ENCODE measurements at places on chromosomes 2 and 18.

DNA sequence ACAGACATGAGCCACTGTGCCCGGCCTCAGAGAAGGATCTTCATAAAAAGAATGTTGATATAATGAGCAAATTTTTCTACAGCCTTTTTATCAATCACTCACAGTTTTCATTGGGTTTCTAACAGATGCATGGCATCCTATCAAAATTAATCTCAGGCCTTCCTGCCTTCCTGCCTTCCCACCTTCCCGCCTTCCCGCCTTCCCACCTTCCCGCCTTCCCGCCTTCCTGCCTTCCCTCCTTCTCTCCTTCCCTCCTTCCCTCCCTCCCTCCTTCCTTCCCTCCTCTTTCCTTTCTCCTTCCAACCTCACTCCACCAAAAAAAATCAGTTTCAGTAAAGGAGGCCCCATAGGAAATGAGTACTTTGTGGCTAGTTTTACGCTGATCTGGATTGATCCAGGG lies 48.4 kb downstream of the CARF start:
- DNase-seq: no peak

DNA sequence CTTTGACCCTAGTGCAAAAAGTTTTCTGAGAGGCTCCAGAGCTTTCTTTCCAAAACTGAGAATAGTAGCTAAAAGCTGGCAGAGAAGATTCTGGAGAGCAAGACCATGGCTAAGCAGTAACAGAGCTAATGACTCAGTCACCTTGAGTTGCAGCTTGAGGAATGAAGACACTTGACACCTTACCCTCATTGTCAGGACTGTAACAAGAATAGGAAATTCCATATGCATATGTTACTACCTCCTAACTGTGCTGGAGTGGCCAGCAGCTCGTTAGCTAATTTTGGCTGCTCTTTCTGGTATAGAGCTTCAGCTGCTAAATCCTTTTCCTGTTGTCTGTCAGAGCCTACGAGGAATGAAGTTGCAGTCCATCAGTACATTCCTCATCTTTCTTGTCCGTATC lies 68.6 kb upstream of the LHCGR start:
- DNase-seq: no peak

DNA sequence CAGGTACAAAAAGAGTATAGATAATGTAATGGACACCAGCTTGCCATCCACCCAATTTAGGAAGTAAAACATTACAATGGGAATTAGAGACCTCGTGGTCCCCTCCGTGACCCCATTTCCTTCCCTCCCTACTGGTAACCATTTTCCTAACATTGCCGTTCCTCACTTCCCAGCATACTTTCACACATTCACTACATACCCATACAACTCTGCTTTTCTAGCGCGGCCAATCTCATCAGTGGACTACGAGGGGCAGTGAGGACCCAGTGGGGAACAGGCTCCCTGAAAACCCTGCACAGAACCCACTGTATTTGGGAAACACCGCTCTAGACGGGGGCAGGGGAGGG lies 1.1 kb downstream of the ENOSF1 start:
- DNase-seq: no peak

GRCh38 chr2:70816726-70817125 lies 3.7 kb downstream of the CLEC4F start:
- no peak for DNase-seq

GRCh38 chr2:233101816-233102215 lies 41.7 kb downstream of the INPP5D start:
- DNase-seq: no peak

GRCh38 chr2:26597197-26597596 lies 44.0 kb downstream of the CIB4 start:
- DNase-seq: no peak

DNA sequence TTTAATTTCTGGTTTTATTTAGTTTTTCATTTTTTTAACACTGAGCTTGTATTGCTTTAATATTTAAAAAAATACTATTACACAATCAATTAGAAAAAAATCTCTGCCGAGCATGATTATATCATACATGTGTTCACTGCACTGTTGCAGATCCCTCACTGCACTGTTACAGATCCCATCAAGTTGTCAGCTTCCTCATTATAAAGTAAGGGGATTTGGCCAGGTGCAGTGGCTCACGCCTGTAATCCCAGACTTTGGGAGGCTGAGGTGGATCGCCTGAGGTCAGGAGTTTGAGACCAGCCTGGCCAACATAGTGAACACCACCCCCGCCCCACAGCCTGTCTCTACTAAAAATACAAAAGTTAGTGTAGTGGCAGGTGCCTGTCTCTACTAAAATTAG lies 33.0 kb upstream of the METTL21A start:
- DNase-seq: no peak

DNA sequence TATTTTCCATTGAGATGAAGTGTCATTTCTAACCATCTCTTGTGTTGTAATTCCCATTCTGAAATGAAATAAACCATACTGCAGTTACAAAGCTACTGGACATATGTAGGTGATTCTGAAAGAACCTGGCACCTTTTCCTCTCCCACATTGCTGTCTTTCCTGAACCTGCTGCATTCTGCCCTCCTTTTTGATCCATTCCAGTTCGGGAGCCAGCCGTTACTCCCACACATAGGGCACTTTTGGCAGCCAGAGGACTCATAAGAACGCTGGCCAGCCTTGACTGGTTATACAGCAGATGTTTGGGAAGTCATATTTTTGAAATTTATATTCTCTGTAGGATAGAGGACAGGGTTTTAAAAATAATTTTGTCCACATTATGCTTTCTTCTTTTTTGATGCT lies 369.8 kb upstream of the CDH7 start:
- DNase-seq: no peak

Data from stimulated activated CD4-positive, alpha-beta T cell treated with anti-CD3 and anti-CD28 coated beads, Interleukin-15, amount 100 ng/mL, for 1 hour (primary cell).